Activated CD4-positive, alpha-beta memory T cell treated with anti-CD3 and anti-CD28 coated beads for 36 hours (primary cell): ENCODE measurements at places on chromosomes 12 and 14.

DNA sequence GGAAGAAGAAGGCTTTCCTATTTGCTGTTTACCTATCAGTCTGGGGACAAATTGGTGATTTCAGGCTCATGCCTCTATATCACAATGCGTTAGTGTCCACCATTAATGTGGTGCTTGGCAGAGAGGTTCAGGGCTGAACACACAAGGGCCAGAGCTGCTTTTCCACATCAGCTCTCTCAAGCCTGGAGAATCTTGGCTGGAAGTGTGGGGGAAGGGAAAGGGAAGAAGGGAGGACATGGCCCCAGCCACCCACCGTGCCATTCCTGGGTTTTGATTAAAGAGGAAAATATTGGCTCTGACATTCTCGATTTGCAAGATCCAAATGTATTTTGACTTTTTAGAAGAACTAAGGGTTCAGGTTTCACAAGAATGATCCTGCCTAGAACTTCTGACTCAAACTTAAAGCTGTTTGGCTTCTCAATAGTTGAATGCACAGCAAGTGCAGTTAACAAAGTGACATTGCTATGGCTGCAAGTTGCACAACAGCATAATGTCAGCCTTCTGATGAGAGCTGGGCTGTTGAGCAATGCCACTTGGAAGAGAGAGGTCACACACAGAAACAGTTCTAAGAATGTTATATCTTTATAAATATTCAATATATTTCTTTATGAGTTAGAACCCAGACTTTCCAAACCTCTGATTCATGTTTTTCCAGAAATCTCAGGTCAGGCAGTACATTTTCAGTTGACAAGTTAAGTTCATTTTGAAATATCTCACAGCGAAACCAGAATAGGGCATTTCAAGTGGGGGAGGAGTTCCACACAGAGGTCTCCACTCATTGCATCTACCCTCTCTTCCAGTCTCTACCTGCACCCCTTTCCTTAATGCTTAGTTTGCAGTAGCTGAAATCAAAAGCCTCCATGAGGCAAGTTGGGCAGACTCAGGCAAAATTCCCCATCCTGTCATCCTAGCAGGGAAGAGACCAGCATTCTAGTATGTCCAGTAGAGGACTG, 25.3 kb downstream of the IGF1 start:
- no peak for DNase-seq

DNA sequence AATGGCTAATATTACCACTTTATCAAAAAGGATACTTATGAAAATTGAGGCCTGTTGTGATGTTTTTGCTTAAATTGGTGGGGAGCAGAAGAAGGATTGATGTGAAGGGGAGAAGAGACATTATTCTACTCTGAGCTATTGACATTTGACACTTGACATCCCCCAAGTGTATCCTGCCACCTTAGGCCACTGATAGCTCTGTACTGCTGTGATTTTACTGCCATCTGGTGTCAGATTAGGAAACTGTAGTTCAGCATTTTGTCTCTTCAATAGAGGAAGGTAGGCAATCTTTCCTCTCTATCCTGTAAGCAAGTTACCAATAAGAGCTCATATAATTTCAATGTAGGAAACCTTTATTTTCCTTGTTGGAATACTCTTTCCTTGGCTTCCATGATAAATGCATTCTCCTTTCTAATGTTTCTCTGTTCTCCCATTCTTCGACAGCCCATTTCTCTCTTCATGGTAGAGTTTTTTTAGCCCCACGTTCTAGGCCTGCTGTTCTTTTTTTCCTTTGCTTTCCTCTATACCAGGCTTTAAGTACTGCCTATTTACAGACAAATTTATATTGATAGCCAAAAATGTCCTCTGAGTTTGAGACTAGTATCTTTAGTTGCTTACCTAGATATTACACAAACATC, 46.3 kb downstream of the PPHLN1 start:
- DNase-seq, result no peak

GRCh38 chr12:111532751-111533150, 66.4 kb downstream of the ATXN2 start:
- DNase-seq, result no peak

GRCh38 chr14:102795060-102795925, 18.0 kb downstream of the TRAF3 start:
- peak; percentile 67 for DNase-seq

DNA sequence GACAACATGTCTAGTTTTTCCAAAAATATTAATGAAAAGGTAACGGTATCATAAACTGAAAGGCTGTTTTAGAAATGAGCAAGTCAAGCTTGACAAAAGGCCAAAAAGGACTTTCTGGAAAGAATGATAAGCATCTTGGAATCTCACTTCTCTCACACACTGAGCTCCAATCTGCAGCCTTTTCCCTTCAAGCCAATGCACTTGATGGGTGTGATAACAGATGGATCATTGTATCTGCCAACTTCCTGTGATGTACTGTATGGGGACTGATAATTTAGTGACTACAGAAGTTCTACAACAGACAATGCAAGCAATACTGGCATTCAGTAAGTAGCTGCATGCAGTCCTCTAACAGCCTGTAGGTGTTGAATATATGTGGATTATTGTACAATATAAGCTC, 147.1 kb downstream of the MED13L start:
- DNase-seq, result no peak

GRCh38 chr14:30242744-30243143, 315.1 kb upstream of the PRKD1 start:
- DNase-seq, result no peak

- DNase-seq, result no peak
Measured at GRCh38 chr12:3944620-3945019, 71.4 kb upstream of the PARP11 start.

DNA sequence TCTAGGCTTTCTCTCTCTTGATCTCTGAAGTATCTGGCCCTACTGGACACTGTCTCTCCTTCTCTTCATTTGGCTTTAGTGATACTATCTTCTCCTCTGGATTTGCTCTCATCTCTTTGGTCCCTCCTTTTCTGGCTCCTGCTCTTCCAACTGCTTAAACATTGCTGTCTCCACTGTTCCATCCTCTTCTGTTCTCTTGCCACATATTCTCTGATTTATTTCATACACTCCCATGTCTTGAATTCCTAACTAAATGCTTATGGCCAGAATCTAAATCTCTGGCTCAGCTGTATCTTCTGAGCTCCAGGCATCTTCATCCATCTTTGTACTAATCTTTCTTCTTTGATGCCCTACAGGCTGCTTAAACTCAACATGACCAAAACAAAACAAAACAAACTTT, 25.5 kb upstream of the PCED1B start:
- DNase-seq, result no peak

DNA sequence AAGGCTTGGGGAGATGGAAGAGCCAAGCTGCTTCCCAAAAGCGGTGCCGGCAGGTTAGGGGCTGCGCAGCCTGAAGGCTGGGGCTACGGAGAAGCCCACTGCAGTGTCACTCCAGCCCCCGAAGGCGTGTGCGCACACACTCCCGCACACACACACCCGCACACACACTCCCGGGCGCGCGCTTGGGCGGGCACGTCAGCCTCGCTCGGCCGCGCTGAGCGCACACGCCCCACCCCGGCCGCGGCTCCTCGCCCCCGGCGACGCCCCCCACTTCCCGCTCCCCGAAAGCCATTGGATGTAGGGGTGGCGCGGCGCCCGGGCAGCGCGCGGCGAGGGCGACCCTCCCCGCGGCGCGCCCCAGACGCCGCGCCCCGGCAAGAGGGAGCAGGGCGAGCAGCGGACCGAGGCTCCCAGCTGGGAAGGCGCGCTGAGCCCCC, at the start of gene KCNK10:
TSS of gene KCNK10 (minus strand) at position 184 of the 437 bp plus-strand sequence. CDS start 471 bp downstream, outside the sequence.
- DNase-seq, result no peak

- no peak for DNase-seq
Measured at GRCh38 chr14:88518592-88519512, 36.0 kb downstream of the PTPN21 start.

- no peak for DNase-seq
Measured at GRCh38 chr12:131122631-131123030, 168.9 kb downstream of the ADGRD1 start.

DNA sequence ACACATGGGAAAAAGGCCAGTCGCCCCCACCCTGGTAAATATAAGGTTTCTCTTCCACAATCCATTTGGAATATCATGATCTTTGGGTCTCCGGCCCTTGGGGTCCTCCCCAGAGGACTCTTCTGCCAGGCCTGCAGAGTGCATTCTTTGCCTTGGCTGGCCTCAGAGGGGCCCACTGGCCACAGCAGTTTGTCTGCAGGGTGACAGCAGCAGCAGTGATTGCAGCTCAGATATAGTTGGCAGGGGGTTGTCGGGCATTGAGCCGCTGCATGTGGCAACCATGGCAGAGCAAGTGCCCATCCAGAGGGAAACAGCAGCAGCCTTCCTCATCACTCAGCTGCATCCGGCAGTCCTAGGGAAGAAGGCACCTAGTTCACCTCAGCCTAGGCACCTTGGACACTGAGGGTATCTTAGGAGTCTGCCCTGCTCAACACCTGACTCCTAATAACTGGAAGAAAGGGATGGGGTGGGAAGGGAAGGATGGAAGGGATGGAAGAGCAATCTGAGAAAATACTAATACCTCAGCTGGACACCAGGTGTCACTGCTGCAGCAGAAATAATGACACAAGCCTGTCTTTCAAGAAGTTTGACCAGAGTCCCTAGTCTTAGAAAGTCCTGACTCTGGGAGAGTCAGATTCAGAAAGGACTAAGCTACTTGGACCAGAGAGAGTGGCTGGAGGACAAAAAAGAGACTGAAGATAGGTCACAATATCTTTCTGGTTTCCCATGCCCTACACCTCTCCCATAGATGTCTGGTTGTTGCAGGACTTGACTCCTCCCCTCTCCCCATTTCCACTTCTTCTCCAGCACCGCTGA, 8.9 kb downstream of the AJUBA start:
- peak; percentile 55 for DNase-seq

DNA sequence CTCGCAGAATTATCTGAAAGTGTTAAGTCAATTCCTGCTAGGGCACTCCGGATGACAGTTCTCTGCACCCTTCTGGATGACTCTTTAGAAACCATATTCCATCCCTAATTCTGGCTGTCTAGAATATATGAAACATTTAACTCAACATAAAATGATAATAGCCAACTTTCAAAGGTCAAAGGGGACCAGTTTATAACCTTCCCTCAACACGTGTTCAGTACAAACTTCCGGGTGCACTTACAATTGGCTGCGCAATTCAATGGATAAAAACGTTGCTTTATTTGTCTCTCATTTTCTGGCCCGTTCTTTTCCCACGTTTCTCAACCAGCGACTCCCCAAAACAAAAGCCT, 1.3 kb downstream of the SBNO1 start:
- no peak for DNase-seq

GRCh38 chr12:96454396-96454795, 35.0 kb upstream of the CFAP54 start:
- DNase-seq, result no peak

- no peak for DNase-seq
Measured at GRCh38 chr12:2447861-2448260, 346.9 kb upstream of the FKBP4 start.

GRCh38 chr12:81203671-81204204, 125.9 kb downstream of the ACSS3 start:
- no peak for DNase-seq

DNA sequence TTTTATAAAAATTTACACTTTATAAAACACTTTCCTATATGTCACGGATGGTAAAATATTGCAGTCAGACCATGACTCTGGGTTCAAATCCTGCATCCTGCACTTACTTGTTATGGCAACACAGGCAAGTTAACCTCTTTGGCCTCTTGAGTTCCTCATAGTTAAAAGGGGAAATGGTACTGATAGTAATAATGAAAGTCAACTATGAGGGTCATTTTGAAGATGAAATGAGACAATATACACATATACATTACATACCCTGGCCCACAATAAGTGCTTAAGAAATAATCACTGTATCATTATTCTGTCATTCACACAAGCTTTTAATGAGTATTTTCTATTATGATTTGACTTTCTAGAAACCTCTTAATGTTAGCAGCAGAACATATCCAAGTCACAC, 64.4 kb downstream of the C12orf42 start:
- no peak for DNase-seq

- no peak for DNase-seq
Measured at GRCh38 chr14:61973981-61974380, 211.8 kb downstream of the SNAPC1 start.

DNA sequence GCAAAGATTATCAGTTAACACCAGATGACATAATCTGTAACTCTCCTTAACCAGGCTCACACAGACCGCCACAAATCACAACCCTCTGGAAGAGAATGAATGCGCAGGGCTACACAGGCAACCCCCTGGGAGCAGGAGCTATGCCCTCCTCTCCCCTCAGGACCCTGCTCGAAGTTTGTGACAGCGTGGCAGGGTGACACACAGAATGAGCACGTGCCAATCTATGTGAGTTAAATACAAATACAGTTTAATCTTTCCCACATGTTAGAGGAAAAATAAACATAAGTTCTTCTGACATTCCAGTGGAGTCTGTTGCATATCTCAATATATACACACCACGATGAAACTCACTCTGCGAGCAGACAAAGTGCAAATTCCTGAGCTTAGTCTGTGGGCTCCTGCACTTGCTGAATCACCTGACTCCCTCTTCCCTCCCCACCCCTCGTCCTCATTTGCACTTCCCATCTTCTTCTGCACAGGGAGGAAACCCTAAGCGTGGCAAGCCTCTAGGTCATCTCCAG, 37.6 kb downstream of the BCAT1 start:
- DNase-seq, result no peak

DNA sequence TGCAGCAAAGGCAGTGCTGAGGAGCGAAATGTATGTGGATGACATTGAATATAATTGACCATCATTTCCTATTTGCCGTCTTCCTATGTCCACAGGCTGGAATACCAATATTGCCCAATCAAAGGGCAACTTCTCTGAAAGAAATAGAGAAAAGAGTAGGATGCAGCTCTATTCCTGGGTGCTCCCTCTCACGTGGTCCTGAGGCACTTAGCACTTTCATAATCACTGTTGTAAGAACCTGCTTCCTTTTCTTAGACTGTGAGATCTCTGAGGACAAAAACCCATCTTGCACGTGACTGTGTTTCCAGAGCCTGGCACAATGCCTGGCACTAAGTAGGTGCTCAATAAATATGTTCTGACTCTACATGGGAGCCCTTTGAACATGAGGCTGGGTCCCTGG, 122.7 kb upstream of the CPM start:
- no peak for DNase-seq

DNA sequence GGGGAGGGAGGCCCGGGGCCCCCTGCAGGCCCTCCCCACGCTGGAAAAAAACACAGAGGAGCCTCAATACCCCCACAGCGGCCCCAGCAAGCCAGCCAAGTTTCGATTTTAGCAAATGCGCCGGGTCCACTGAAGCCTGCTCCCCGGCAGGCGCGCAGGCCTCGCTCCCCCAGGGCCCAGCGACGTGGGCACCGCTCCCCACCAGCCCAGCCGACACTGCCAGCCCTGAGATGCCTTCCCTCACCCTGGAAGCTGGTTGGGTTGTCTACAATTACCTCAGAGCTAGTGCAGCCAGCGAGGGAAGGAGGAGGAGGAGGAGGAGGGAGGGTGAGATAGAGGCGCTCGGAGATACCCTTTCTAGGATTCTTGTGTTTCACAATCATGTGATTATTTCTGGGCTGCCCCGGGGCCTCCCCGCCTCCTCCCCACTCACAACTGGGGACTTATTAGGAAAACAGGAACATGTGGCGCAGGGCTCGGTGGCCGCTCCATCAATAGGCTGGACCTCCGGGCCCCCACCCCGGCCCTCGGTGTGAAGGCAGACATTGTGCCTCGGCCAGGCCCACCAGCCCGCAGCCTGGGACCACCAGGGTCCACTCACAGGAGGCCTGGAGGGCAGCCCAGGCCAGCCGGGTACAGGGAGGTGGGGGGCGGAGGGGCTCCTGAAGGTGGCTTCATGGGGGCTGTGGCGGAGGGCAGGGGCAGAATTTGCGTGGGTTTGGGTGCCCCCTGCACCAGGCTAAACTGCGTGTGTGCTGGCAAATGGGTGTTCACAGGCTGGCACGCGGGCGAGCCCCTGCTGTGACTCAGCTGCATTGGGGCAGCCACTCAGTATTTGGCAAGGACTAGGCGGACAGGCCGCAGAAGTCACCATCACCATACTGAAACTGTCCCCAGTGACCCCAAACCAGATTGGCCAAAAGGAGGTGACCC, 109.9 kb downstream of the NCOR2 start:
- peak; percentile 76 for DNase-seq
